ENCODE measurements at places on chromosomes 6 and 20. TPM values are rescaled to one million over a fixed set of nuclear protein-coding genes. Genes with fewer than 3 reads are reported as not detected.

- no peaks in the 10 kb centered on the region for H3K4me1 ChIP-seq
- H3K27me3 ChIP-seq, result no peaks in the 10 kb centered on the region
- DNase-seq, result no peak
- no peak overlapping the region for H3K4me3 ChIP-seq
Measured at GRCh38 chr6:43992783-43993644, 134.2 kb downstream of the MRPL14 start.

DNA sequence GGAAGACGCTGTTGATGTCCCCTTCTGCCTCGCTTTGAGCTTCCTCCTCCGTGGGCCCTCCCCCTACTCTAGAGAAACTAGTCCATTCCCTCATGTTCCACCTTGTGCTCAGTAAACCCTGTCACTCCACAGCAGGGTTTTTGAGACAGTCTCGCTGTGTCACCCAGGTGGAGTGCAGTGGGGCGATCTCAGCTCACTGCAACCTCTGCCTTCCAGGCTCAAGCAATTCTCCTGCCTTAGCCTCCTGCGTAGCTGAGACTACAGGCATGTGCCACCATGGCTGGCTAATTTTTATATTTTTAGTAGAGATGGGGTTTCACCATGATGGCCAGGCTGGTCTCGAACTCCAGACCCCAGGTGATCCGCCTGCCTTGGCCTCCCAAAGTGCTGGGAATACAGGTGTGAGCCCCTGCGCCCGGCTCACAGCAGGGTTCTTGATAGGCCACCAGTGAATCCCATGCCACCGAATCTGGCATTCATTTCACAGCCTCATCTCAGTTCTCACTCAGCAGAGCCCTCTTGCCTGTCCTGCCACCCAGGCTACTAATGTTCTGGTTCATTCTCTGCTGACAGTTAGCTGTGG lies 36.0 kb downstream of the PANK2 start:
- no peaks in the 10 kb centered on the region for H3K4me1 ChIP-seq
- H3K4me3 ChIP-seq, result no peak overlapping the region
- H3K36me3 ChIP-seq, result peaks cover 31% of the 10 kb centered on the region
- no peak for DNase-seq

GRCh38 chr20:47300071-47300470 lies 56.4 kb downstream of the ZMYND8 start:
- no peaks in the 10 kb centered on the region for H3K36me3 ChIP-seq
- no peak for DNase-seq
- H3K4me3 ChIP-seq, result no peak overlapping the region

GRCh38 chr6:161947371-161947770 lies 673.5 kb upstream of the AGPAT4 start:
- DNase-seq, result no peak
- H3K4me3 ChIP-seq, result no peak overlapping the region
- no peaks in the 10 kb centered on the region for H3K27me3 ChIP-seq
- H3K27ac ChIP-seq, result no peak overlapping the region
- no peaks in the 10 kb centered on the region for H3K36me3 ChIP-seq

DNA sequence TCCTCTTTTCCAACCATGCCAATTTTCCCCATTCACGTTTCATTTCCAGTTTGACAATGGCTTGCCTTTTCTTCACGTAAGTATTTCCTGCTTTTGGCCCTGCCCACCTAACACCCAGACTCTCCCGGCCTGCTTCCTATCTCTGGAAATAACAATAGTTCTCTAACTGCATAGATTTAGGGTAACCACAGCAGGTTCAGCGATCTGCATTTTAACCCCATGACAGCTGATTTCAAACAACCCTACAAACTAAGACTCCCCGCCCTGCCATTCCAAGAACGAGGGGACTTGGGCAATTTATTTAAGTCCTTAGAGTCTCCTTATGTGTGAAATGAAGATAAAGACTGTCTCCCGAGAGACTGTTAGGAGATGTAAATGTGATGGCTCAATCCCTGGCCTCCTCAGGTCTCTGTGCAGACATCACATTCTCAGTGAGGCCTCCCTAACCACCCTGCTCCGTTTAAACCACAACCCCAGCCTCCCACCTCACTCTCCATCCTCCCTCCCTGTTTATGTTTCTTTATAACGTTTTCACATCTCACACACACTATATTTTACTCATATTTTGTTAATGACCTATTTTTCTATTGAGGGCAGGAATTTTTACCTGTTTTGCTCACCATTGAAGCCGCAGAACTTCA lies 134.8 kb downstream of the GJA10 start:
- peaks cover 7% of the 10 kb centered on the region for H3K36me3 ChIP-seq
- no peak overlapping the region for H3K27ac ChIP-seq
- no peak for DNase-seq
- no peak overlapping the region for H3K4me3 ChIP-seq

- no peaks in the 10 kb centered on the region for H3K4me1 ChIP-seq
- no peak overlapping the region for H3K4me3 ChIP-seq
- DNase-seq, result no peak
- no peak overlapping the region for H3K27ac ChIP-seq
- no peaks in the 10 kb centered on the region for H3K27me3 ChIP-seq
Measured at GRCh38 chr20:48262955-48263354, 477.7 kb upstream of the SULF2 start.

- peak overlapping the region; percentile 54 for H3K4me3 ChIP-seq
- H3K27me3 ChIP-seq, result no peaks in the 10 kb centered on the region
Measured at GRCh38 chr6:142857796-142858555, 87.0 kb downstream of the HIVEP2 start.

GRCh38 chr20:4726710-4727397 lies 5.1 kb downstream of the PRND start:
- H3K36me3 ChIP-seq, result no peaks in the 10 kb centered on the region
- H3K4me3 ChIP-seq, result peak overlapping the region; percentile 29
- H3K27me3 ChIP-seq, result no peaks in the 10 kb centered on the region
- DNase-seq, result peak; percentile 48
- H3K4me1 ChIP-seq, result peaks cover 7% of the 10 kb centered on the region

DNA sequence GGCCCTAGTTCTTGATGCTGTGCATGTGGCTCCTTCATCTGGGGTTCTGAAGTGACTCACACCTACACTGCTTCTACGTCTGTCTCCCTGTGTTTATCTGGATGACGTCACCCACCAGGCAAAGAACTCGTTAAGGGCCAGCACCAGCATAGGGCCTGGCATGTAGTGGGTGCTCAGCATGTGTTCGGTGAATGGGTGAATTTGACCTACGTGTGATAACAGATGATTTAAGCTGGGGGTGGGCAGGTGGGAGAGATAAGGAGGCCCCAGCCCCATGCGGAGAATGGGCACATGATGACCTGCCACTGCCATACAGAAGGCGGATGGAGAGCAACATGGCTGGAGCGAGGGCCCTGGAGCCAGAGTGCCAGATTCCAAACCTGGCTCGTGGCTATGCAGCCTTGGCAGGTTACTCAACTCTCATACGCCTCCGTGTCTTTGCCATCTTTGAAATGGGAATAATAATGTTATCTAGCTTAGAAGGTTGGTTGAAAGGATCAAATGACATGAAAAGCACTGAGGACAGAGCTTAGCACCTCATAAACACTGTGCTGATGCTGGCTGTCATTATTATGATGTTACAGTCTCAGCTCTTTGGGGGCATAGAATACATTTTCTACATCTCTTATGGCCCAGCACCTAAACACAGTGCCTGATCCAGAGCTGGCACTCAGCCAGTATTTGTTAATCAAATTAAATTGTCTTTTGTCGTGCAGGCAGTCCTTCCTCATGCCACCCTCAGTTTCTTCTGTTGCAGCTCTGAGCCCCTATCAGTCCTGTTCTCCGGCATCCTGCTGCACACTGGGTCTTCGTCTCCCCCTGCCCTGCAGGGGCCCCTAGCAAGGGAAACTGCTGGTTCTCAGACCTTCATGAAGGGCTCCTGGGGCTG lies 39.6 kb downstream of the VEGFA start:
- H3K36me3 ChIP-seq, result no peaks in the 10 kb centered on the region
- H3K4me1 ChIP-seq, result no peaks in the 10 kb centered on the region
- DNase-seq, result no peak
- H3K27ac ChIP-seq, result no peak overlapping the region
- H3K27me3 ChIP-seq, result no peaks in the 10 kb centered on the region
- no peak overlapping the region for H3K4me3 ChIP-seq

- no peak overlapping the region for H3K4me3 ChIP-seq
- DNase-seq, result peak; percentile 16
- no peaks in the 10 kb centered on the region for H3K36me3 ChIP-seq
- no peaks in the 10 kb centered on the region for H3K4me1 ChIP-seq
- H3K27ac ChIP-seq, result no peak overlapping the region
Measured at GRCh38 chr6:153511896-153512496, 380.9 kb upstream of the RGS17 start.

GRCh38 chr6:90274451-90275030 lies 22.1 kb downstream of the BACH2 start:
- H3K36me3 ChIP-seq, result no peaks in the 10 kb centered on the region
- DNase-seq, result peak; percentile 81
- no peaks in the 10 kb centered on the region for H3K27me3 ChIP-seq
- H3K27ac ChIP-seq, result peak overlapping the region; percentile 99
- H3K4me1 ChIP-seq, result peaks cover 85% of the 10 kb centered on the region

GRCh38 chr6:56387621-56388414 lies 140.4 kb upstream of the COL21A1 start:
- no peak overlapping the region for H3K27ac ChIP-seq
- H3K4me1 ChIP-seq, result no peaks in the 10 kb centered on the region
- H3K36me3 ChIP-seq, result no peaks in the 10 kb centered on the region
- DNase-seq, result no peak
- no peak overlapping the region for H3K4me3 ChIP-seq

- H3K27me3 ChIP-seq, result no peaks in the 10 kb centered on the region
- no peaks in the 10 kb centered on the region for H3K36me3 ChIP-seq
Measured at GRCh38 chr6:118588626-118589025, 40.5 kb downstream of the PLN start.

The DNAAF9 gene
- 1.1 TPM for polyA plus RNA-seq

The PAK5 gene
- polyA plus RNA-seq, result not detected

The ELOVL5 gene
- 40.9 TPM for polyA plus RNA-seq

The LY6G6C gene
- not detected for polyA plus RNA-seq
